ENCODE measurements at places on chromosomes 3 and 15. TPM values are rescaled to one million over a fixed set of nuclear protein-coding genes. Genes with fewer than 3 reads are reported as not detected.

DNA sequence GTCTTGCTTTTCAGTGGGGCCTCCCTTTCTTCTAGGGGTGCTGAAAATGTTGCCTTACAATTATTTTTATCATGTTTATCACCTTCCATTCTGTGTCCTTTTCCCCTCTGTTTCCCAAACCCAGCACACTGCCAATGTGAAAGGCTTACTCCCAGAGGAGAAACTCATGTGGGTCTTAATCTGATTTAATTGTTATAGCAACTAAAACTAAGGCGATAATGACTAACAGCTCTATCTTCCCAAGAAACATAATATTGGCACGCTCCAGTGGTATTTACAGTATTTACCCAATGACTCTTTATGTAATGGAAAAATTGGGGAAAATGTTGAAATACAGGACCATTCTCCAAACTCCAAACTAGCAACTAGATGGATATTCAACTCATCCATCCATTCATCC, 58.4 kb downstream of the MESD start:
- no peak overlapping the region for H3K4me3 ChIP-seq
- peaks cover 4% of the 10 kb centered on the region for H3K4me1 ChIP-seq
- peaks cover 4% of the 10 kb centered on the region for H3K27me3 ChIP-seq
- no peak overlapping the region for H3K27ac ChIP-seq
- DNase-seq: no peak

DNA sequence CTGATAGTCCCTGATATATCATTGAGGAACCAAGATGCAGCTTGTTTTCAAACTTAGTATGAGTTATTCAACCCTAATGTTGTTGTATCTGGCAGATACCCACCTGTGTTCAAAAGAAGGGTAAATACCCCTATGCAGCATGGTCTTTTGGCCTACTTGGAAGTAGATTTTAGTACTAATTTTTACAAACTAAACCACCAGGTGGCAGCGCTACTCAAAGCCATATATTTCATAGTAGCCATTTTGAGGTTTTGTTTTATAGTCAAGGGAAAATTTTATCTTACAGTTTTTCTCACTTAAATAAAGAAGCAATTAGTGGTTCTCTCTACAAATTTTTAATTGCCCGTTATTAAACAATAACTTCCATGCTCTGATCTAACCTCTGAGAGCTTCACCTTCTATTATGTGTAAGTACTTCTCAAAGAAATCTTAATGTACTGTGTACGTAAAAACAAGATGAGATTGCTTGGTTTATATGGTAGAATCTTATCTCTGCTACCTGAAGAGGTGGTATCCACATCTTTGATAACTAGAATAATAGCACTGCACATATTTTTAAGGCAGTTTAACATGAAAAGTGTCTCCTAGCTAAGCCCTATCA, 31.5 kb upstream of the MLF1 start:
- H3K4me3 ChIP-seq: no peak overlapping the region
- H3K27me3 ChIP-seq: no peaks in the 10 kb centered on the region
- no peak for DNase-seq
- H3K36me3 ChIP-seq: no peaks in the 10 kb centered on the region
- H3K4me1 ChIP-seq: no peaks in the 10 kb centered on the region

DNA sequence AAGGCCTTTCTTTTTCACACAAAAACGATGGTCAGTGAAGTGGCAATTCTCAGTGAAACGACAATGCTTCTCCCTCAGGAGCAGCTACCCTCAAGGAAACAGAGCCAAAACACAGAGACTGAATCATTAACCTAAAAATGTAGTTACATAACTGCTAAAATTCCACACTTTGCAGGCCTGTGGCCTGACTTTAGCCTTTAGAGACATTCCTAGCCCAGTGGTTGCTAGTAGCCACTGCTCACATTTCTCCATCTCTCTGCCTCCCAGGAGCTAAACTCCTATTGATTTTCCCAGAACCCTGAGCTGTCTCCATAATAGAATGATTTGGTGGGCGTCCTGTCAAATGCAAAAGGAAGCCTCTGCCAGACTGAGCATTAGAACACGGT, 630.1 kb upstream of the KCNMB2 start:
- peaks cover 12% of the 10 kb centered on the region for H3K4me1 ChIP-seq
- DNase-seq: no peak
- no peaks in the 10 kb centered on the region for H3K36me3 ChIP-seq
- no peak overlapping the region for H3K4me3 ChIP-seq
- peak overlapping the region; percentile 53 for H3K27ac ChIP-seq
- no peaks in the 10 kb centered on the region for H3K27me3 ChIP-seq

DNA sequence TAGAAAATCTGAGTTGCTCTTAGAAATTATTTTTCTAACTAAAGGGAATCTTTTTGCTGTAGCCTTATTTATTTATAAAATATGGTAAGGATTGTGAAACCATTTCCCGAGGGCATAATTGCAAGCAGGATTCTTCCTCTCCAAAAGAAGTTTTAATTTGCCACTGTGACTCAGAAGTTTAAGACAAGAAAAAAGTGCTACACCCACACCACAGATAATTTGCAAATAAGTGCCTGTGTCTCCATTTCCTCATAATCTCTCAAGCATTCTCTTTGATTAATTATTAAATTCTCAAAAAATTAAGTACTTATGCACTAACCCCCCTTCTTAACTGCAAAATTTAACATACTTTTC, 43.6 kb downstream of the RASA2 start:
- H3K27me3 ChIP-seq: no peaks in the 10 kb centered on the region
- no peak overlapping the region for H3K27ac ChIP-seq
- peaks cover 2% of the 10 kb centered on the region for H3K36me3 ChIP-seq
- H3K4me3 ChIP-seq: no peak overlapping the region
- no peaks in the 10 kb centered on the region for H3K4me1 ChIP-seq

DNA sequence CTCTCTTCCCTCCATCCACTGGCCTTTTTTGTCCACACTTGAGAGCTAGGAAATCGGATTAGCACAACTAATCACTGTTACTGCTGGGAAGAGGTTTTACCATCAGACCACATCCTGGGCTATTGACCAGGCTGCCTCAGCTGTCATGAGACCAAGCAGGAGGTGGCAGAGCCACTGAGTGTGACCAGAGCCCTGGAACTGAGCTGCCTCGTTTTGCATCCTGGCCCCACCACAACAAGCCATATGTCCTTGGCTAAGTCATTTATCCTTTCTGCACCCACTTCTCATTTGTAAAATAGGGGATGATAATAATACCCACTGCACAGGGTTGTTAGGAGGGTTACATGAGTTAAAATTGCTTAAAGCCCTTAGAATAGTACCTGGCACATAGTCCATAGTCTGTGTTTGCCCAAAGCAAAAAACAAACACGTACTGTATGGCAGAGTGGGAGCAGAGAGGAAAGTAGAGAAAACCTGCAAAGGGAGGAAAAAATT, 34.1 kb downstream of the TMEM158 start:
- no peaks in the 10 kb centered on the region for H3K4me1 ChIP-seq
- no peak overlapping the region for H3K4me3 ChIP-seq
- no peak overlapping the region for H3K27ac ChIP-seq
- no peaks in the 10 kb centered on the region for H3K36me3 ChIP-seq
- H3K27me3 ChIP-seq: peaks cover 5% of the 10 kb centered on the region

DNA sequence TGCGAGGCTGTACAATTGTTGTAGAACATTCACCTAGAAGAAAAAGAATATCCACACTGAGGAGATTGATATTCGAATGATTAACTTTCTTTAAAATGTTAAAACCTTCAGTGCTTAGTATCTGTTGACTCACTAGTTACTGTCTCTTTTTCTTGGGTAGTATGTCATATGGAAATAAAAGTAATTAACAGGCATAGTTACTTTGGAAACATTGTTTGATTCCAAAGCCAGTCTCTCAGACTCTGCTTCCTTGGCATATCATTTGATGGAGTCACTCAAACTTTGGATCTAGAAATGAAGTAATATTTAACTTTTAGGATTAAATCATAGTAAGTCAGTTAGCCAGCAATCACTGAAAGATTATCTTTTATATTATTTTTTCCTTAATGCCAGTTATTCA, 63.4 kb downstream of the MAP2K5 start:
- H3K36me3 ChIP-seq: peaks cover 4% of the 10 kb centered on the region
- H3K27ac ChIP-seq: no peak overlapping the region
- no peaks in the 10 kb centered on the region for H3K4me1 ChIP-seq
- H3K27me3 ChIP-seq: no peaks in the 10 kb centered on the region

GRCh38 chr3:106811376-106811775, 565.9 kb upstream of the CCDC54 start:
- no peak overlapping the region for H3K27ac ChIP-seq
- DNase-seq: no peak
- no peaks in the 10 kb centered on the region for H3K36me3 ChIP-seq
- H3K4me3 ChIP-seq: no peak overlapping the region
- peaks cover 7% of the 10 kb centered on the region for H3K4me1 ChIP-seq
- no peaks in the 10 kb centered on the region for H3K27me3 ChIP-seq

DNA sequence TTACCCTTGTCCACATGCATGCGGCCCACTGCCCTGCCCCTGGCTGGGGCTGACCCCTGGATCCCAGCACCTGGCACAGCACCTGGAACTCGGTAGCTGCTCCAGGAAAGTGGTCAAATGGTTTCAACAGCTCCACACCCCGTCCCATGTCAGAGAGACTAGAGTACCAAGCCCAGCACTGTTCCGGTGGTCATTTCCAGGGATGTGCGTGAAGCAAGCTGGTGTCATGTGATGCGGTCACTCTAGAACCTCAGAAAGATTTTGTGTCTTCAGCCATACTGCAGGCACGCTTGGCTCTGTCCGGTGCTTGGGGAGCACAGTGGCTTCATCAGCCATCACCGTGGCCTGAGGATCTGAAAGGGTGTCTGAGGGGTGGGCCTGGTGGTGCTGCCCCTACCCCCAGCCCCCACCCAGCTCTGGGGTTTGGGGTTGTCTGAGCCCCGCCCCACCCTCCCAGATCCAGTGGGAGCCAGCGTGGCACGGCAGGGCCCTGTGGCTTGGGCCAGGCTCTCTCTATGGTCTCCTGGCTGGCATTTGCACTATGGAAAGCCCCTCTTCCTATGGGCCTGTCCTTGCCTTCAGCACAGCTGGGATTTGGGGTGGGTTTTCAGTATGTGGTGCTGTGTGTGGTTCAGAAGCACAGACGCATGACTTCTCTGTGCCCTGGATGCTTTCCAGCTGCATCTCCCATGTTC, 15.3 kb downstream of the APBA2 start:
- peaks cover 10% of the 10 kb centered on the region for H3K36me3 ChIP-seq
- peak overlapping the region; percentile 84 for H3K27ac ChIP-seq
- peaks cover 14% of the 10 kb centered on the region for H3K27me3 ChIP-seq

DNA sequence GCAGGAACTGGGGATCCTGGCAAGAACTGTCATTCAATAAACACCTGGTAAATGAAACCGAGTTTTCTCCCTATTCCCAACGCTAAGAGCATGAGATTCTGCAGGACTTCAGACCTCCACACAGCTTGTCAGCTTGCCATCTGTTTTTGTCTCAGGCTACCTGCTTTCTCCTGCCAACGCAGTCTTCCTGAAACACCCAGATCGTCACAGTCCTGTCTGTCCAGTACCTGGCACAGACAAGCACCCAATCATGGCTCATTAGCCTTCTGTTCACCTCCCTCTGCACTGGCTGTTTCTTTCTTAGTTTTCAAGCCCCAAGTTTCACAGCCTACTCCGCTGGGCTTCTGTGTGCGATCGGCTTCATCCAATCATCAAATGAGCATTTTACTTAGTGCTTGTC, 5.0 kb downstream of the SLC12A8 start:
- no peak for DNase-seq
- H3K36me3 ChIP-seq: no peaks in the 10 kb centered on the region
- H3K27me3 ChIP-seq: peaks cover 8% of the 10 kb centered on the region
- H3K4me1 ChIP-seq: peaks cover 2% of the 10 kb centered on the region
- H3K27ac ChIP-seq: no peak overlapping the region
- H3K4me3 ChIP-seq: no peak overlapping the region

GRCh38 chr15:83973816-83974215, 261.8 kb upstream of the GOLGA6L4 start:
- H3K36me3 ChIP-seq: peaks cover 23% of the 10 kb centered on the region
- H3K4me1 ChIP-seq: no peaks in the 10 kb centered on the region
- H3K27me3 ChIP-seq: no peaks in the 10 kb centered on the region
- DNase-seq: no peak

GRCh38 chr3:122183893-122184590, 574 bp downstream of the CASR start:
- peak overlapping the region; percentile 84 for H3K4me3 ChIP-seq
- DNase-seq: peak; percentile 49
- H3K27me3 ChIP-seq: peaks cover 10% of the 10 kb centered on the region

GRCh38 chr3:4570840-4571621, 77.9 kb downstream of the ITPR1 start:
- no peaks in the 10 kb centered on the region for H3K27me3 ChIP-seq
- H3K36me3 ChIP-seq: no peaks in the 10 kb centered on the region
- peaks cover 2% of the 10 kb centered on the region for H3K4me1 ChIP-seq
- no peak overlapping the region for H3K4me3 ChIP-seq
- no peak overlapping the region for H3K27ac ChIP-seq
- no peak for DNase-seq

- H3K27ac ChIP-seq: no peak overlapping the region
- H3K27me3 ChIP-seq: no peaks in the 10 kb centered on the region
- no peaks in the 10 kb centered on the region for H3K4me1 ChIP-seq
- peaks cover 5% of the 10 kb centered on the region for H3K36me3 ChIP-seq
- DNase-seq: no peak
These were observed 50.2 kb upstream of the THBS1 start for GRCh38 chr15:39530480-39531342.

GRCh38 chr15:87735522-87735921, 521.0 kb downstream of the NTRK3 start:
- peaks cover 4% of the 10 kb centered on the region for H3K27me3 ChIP-seq
- no peaks in the 10 kb centered on the region for H3K36me3 ChIP-seq
- no peak for DNase-seq
- H3K4me1 ChIP-seq: peaks cover 22% of the 10 kb centered on the region
- peak overlapping the region; percentile 86 for H3K27ac ChIP-seq

- no peak for DNase-seq
- peak overlapping the region; percentile 1 for H3K27ac ChIP-seq
- H3K4me1 ChIP-seq: peaks cover 13% of the 10 kb centered on the region
- no peak overlapping the region for H3K4me3 ChIP-seq
- no peaks in the 10 kb centered on the region for H3K36me3 ChIP-seq
These were observed 261.9 kb downstream of the TBL1XR1 start for GRCh38 chr3:176935194-176935888.

SLC22A14 gene
- total RNA-seq: 0.93 TPM

IL5RA gene
- total RNA-seq: not detected

HYKK gene
- 2.8 TPM for total RNA-seq

NR1I2 gene
- total RNA-seq: not detected

Data from glutamatergic neuron (in vitro differentiated cells).